ENCODE measurements at places on chromosomes 3 and 15. TPM values are rescaled to one million over a fixed set of nuclear protein-coding genes. Genes with fewer than 3 reads are reported as not detected.

- H3K27ac ChIP-seq, result no peak overlapping the region
- no peak overlapping the region for H3K4me3 ChIP-seq
- H3K4me1 ChIP-seq, result no peaks in the 10 kb centered on the region
- no peaks in the 10 kb centered on the region for H3K36me3 ChIP-seq
- H3K27me3 ChIP-seq, result no peaks in the 10 kb centered on the region
Observed at GRCh38 chr15:70442616-70443321, 320.6 kb downstream of the UACA start.

DNA sequence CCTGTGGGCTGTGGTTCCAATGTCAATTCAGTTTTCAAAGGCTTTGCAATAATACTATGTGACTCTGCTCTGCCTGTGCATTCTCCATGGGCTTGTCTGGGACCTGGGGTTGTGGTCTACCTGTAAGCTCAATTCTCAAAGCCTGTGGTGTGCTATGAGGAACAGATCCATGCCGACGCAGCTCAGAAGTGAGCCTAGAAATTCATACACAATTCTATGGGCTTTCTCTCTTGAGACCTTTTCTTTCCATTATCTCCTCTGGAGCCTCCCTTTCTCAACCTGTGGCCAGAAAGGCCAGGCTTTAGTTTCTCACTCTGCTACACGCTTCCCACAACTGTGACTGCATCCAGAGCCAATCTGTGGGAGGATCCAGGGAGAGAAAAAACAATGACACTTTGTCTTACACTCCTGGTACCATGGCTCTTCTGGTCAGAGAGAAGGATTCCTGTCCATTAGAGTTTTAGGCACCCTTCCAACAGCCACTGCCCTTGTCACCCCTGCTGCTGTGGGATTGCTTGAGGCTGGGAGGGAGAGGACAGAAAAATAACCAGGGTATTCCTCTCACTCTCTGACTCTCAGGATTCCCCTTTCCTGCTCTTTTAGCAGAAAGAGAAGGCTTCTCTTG is 34.1 kb upstream of the KLF13 start:
- H3K4me3 ChIP-seq, result no peak overlapping the region
- H3K27me3 ChIP-seq, result no peaks in the 10 kb centered on the region
- no peaks in the 10 kb centered on the region for H3K4me1 ChIP-seq
- no peaks in the 10 kb centered on the region for H3K36me3 ChIP-seq
- no peak for DNase-seq

- DNase-seq, result no peak
- H3K27ac ChIP-seq, result no peak overlapping the region
- H3K27me3 ChIP-seq, result no peaks in the 10 kb centered on the region
- no peak overlapping the region for H3K4me3 ChIP-seq
- H3K4me1 ChIP-seq, result no peaks in the 10 kb centered on the region
Observed at GRCh38 chr15:69780374-69780773, 317.3 kb downstream of the TLE3 start.

GRCh38 chr15:41438206-41438605 is 21.3 kb downstream of the RTF1 start:
- no peak overlapping the region for H3K4me3 ChIP-seq
- no peak overlapping the region for H3K27ac ChIP-seq
- no peaks in the 10 kb centered on the region for H3K27me3 ChIP-seq
- no peaks in the 10 kb centered on the region for H3K36me3 ChIP-seq

GRCh38 chr15:99157456-99157855 is 52.6 kb downstream of the SYNM start:
- no peak for DNase-seq
- no peaks in the 10 kb centered on the region for H3K4me1 ChIP-seq
- H3K4me3 ChIP-seq, result no peak overlapping the region
- no peak overlapping the region for H3K27ac ChIP-seq
- no peaks in the 10 kb centered on the region for H3K36me3 ChIP-seq

GRCh38 chr3:160874736-160875135 is 118.7 kb downstream of the PPM1L start:
- no peaks in the 10 kb centered on the region for H3K4me1 ChIP-seq
- no peak overlapping the region for H3K4me3 ChIP-seq
- no peaks in the 10 kb centered on the region for H3K27me3 ChIP-seq
- no peak for DNase-seq
- no peaks in the 10 kb centered on the region for H3K36me3 ChIP-seq
- no peak overlapping the region for H3K27ac ChIP-seq

The FOXB1 gene
- total RNA-seq, result not detected

The UROC1 gene
- not detected for total RNA-seq

The SACM1L gene
- 73.8 TPM for total RNA-seq

The CISH gene
- total RNA-seq, result 2.1 TPM
